Stimulated activated CD8-positive, alpha-beta memory T cell treated with anti-CD3 and anti-CD28 coated beads, Interleukin-2, amount 100 ng/mL, for 1 hour (primary cell): ENCODE measurements at places on chromosomes 3 and 15.

- DNase-seq: no peak
Measured at GRCh38 chr3:33430061-33430460, 10.1 kb downstream of the UBP1 start.

GRCh38 chr15:86834115-86834863, 754.6 kb downstream of the AGBL1 start:
- DNase-seq: no peak

- DNase-seq: no peak
Measured at GRCh38 chr15:33104212-33104611, 90.3 kb downstream of the FMN1 start.

GRCh38 chr3:3405131-3405530, 225.6 kb upstream of the CRBN start:
- DNase-seq: no peak

DNA sequence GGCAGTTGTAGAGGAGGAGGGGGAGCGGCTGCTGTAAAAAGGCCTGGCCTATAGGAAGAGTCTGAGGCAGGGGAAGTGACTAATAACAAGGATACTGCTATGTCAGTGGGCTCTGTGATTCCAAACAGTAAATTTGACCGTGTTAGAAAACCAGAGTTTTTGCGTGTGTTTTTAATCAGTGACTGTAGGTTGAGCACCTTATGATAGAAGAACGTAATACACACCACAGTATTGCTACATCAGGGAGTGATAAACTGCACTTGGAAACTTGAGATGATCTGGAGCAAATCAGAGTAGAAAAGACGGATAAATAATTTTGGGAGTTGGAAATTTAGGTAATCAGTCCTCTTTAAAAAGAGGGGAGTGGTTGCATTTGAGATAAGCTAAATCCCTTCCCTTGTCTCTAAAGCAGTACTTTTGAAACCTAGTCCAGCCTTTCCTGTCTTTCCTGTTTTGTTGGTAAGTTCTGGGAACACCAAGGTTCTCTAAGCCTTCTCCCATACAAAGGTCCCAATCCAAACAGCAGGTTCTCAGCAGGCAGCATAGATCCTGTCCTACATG, 130.5 kb upstream of the NR2E3 start:
- DNase-seq: no peak

DNA sequence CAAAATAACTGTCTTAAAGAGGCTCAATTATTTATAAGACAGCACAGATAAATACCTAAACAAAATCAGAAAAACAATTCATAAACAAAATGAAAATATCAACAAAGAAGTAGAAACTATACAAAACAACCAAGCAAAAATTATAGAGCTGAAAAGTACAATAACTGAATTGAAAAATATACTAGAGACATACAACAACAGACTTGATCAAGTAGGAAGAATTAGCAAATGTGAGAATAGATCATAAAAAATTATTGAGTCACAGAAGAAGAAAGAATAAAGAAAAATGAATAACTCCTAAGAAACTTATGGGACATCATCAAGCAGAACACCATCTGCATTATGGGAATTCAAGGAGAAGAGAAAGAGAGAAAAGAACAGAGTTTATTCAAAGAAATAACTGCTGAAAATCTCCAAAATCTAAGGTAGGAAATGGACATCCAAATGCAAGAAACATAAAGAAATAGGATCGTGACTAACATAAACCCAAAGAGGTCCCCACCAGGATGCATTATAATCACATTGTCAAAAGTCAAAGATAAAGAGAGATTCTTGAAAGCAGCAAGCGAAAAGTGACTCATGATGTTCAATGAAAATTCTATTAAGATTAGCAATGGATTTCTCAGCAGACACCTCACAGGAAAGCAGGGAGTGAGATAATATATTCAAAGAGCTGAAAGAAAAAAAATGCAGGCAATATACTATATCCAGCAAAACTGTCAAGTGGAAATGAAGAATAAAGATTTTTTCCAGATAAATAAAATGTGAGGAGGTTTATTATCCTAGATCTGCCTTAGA, 85.9 kb downstream of the DCLK3 start:
- no peak for DNase-seq

DNA sequence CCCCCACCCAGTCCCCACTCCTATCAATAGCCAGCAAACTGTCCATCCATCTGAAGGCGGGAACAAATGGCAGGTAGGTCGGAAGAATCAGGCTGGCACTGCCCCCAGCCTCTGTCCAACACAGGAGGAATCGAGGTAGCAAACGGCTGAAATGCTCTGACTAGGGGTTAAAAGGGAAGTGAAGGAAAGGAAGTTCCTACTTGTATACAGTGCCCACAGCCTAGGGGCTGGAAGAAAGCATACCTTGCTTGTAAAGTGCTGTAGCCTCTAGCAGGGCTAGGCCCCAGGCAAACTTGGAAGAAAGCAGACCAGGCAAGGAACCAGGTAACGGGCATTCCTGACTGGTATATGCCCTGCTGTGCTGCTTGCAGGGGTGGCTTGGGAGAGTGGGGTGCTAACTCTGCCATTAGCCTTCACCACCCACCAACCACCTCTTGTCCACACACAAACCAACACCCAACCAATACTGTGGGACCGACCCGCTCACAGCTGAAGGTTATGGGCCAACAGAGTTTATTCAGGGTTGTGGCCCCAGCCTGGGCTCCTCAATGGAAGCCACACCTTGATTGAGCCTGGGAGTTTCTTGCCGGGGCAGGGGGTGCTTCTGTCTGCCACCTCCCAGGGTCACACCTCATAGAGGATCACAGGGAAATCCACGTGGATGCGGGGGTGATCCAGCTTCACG, 2.4 kb downstream of the TUSC2 start:
- DNase-seq: no peak

- DNase-seq: no peak
Measured at GRCh38 chr3:177713928-177714900, 516.9 kb upstream of the TBL1XR1 start.

- no peak for DNase-seq
Measured at GRCh38 chr3:182092662-182093262, 381.0 kb downstream of the SOX2 start.

DNA sequence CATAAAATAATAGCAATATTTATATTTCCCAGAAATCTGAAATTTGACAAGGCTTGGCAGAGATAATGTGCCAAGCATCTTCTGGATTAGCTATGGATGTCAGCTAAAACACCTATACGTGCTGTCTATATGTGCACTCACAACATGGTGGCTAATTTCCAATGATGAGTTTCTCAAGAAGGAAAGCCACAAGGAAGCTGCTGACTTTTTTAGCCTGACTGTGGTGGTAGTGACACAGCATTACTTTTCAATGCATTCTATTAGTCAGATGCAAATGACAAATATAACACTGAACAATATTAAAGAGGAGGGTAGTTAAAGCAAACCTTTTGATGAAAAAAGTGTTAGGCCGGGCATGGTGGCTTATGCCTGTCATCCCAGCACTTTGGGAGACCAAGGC, 101.7 kb upstream of the CCDC54 start:
- DNase-seq: no peak
